ENCODE measurements at places on chromosomes 16 and 17.

DNA sequence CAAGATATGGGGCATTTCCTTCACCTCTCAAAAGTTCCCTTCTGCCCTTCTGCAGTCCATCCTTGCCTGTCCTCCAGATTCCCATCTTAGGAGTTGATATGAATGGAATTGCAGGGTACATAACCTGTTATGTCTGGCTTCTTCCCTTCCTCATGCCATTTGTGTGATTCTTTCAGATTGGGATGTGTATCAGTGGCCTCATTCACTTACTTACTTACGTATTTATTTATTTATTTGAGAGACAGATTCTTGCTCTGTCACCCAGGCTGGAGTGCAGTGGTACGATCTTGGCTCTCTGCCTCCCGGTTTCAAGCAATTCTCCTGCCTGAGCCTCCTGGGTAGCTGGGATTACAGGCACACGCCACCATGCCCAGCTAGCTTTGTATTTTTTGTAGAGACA lies 6.2 kb upstream of the TMEM94 start:
- no peak for DNase-seq

DNA sequence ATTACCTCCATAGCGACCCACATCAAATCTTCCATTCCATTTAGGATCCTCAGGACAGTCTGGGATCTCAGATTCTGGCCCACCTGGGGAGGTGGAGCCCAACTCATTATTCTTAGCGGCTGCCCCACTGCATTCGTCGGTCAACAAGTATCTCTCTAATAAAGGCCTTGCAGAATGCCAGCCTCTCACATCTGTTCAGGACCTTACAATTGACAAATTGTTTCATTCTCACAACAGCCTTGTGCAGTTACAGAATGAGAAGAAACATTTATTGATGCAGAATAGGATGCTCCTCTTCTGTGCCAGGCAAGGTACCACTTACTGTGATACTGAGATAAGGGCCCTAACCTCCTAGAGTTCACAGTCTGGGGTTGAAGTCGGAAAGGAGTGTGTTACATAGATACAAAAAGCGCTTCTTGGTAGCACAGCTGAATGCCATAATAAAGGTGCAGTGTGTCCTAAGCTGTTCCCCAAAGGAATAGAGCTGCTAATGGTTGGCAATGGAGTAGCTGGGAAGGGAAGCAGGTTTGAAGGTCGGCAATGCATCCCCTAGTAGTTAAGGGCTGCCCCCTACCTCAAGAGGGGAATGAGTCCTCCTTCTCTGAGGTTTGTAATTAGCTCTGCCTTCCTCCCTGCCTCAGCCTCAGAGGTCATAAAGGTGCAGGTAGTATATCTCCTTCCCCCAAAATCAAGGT lies 2.3 kb upstream of the MPP2 start:
- DNase-seq, result no peak

- no peak for DNase-seq
Observed at GRCh38 chr16:14454391-14454790, 175.7 kb downstream of the PARN start.

DNA sequence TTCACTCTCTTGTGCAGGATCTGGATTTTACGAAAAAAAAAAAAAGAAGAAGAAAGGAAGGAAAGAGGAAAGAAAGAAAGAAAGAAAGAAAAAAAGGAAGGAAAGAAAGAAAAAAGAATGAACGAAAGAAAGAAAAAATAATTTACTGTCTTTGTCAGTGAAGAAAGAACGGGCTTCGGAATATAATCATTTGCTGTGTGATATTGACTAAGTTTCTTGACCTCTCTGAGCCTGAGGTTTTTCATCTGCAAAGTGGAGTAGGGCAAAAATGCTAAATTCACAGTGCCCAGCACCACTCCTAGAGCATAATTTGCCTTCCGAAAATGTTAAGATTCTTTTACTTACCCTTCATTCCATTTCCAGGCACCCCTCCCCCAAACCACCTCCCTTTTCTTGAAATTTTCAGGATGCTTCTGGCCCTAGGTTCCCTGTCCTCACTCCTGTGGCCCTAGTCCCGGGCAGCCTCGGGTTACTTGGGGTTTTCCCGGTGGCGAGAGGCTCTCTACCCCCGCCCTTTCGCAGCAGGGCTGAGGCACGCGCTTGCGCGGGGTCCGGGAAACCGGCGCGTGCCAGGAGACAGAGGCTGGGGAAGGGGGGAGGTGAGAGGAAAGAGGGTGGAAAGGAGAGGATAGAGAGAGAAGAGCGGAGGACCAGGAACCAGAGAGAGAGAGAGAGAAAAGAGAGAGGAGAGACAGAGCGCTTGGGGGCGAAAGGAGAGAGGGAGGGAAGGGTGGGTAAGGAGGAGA lies at the start of gene CNTNAP1:
Gene CNTNAP1 (plus strand): TSS at position 556 of the 746 bp plus-strand sequence. CDS start 299 bp downstream, outside the sequence.
- no peak for DNase-seq

DNA sequence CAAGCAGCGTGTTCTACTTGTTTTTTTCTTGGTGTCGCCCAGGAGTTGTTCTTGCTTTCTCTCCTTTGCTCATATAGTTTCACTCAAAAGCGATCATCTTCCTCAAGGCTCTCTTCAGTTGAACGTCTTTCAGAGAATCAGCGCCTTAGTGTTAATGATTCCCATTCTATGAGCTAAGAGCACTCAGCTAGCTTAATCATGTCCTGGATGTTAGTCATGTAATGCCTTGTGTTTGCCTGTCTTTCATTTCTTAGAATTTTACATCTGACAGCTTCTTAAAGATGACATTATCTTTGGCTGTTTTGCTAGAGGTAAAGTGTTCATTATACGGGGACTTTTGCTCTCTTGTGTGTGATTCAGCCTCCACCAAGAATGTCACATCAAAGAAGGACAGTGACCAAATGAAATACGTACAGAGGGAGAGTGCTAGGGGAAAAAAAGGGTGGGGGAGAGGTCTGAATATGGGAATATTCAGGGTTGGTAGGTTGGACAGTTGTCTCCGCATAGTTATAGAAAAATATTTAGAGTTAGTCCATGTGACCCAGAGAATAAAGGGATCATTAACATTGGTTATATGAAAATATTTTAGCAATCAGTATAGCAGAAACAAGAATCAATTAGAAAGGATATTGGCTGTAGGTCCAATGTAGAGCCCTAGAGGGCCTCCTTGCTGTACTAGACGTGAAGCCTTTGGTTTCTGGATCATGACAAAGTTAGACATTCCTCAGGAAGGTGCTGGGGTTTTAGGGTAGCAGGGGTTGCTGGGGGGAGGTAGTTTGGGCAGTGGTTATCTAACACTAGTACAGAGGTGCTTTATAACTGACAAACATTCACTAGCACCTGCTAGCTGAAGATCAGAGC lies 31.9 kb upstream of the ANKFN1 start:
- DNase-seq, result no peak

DNA sequence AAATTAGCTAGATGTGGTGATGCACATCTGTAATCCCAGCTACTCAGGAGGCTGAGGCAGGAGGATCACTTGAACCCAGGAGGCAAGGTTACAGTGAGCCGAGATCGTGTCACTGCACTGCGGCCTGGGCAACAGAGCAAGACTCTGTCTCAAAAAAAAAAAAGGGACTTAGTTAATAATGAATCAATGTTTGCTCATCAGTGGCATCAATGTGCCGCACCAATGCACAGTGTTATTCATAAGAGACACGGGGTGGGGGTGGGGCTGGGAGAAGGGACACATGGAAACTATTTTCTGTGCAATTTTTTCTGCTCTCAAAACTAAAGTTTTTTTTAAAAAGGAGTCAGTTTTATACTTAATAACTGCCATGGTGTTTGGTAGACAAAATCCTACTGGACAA lies 6.8 kb upstream of the ATP2C2 start:
- no peak for DNase-seq

DNA sequence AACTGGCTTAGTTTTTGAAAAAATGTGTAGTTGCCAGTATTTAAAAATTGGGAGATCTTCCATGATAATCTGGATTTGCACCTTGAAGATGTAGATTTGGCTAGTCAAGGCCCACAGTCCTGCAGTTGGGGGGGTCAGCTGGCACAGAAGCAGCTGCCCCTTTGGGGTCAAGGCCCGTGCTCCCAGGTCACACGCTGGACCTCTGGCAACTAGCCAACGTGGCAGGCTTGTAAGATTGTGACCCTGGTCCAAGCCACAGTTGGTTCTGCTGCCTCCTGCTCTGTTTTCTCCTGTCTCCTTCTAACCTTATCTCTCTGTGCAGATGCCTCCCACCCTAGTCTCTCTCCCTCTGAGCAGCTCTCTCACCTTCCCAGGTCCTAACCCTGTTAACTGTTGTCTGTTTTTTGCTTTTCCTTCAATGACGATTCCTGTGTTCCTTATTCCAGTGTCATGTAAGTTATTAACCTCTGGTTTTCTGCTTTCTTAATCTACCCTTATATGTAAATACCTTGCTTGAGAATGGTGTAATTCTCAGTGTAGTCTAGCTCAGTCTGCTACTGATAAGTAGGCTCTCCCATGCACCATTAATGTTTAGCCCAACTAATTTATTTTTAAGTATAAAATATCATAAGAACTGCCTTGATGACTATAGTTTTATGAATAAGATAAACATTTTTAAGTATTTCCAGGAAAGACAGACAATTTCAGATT lies 27.9 kb downstream of the CLEC16A start:
- no peak for DNase-seq

- no peak for DNase-seq
Observed at GRCh38 chr17:31627960-31628359, 231.1 kb downstream of the COPRS start.

DNA sequence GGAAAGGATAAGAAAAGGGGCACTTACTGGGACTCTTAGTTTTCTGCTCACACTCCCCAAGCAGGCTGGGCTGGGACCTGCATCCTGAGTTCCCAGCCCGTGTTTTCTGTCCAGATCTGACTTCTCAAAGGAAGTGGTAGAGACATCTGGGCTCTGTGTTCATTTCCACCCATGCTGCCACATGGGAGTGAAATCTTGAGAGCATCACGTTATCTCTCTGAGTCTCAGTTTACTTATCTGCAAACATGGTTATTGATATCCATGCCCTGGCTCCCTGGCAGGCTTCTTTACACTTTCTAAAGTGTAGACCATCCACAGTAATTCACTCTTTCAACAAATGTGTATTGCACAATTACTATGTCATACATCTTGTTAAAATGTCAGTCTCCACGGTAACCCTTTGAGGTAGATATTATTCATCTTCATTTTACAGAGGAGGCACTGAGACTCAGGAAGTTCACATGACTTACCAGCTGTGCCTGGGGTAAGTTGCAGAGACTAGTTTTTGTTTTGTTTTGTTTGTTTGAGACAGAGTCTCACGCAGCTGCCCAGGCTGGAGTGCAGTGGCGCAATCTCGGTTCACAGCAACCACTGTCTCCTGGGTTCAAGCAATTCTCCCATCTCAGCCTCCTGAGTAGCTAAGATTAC lies 3.4 kb downstream of the ZNF688 start:
- DNase-seq, result no peak

DNA sequence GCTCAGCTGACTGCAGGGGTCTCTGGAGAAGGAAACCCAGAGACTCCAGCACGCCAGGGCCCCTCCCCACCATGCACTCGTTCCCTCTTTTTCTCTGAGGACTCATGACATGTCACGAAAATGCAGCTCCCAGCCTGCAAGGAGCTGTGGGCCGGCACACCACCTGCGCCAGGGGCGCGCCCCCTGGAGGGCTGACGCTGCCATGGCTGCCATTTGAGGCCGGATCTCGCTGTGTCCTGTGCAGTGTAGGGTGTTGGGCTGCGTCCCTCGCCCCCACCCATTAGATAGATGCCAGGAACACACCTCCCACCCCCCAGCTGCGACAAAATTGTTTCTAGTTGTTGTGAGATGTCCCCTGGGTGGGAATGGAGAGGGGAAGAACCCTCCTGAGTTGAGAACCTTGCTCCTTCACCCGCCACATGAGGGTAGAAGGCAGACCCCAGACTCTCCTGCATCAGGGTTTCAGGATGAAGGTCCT lies 8.2 kb downstream of the SYNGR2 start:
- peak; percentile 60 for DNase-seq

GRCh38 chr16:54873071-54873470 lies 57.6 kb upstream of the IRX5 start:
- DNase-seq, result no peak

- DNase-seq, result no peak
Observed at GRCh38 chr17:21004016-21004930, 38.5 kb downstream of the USP22 start.

- no peak for DNase-seq
Observed at GRCh38 chr17:63997341-63998048, 656 bp upstream of the PRR29 start.

DNA sequence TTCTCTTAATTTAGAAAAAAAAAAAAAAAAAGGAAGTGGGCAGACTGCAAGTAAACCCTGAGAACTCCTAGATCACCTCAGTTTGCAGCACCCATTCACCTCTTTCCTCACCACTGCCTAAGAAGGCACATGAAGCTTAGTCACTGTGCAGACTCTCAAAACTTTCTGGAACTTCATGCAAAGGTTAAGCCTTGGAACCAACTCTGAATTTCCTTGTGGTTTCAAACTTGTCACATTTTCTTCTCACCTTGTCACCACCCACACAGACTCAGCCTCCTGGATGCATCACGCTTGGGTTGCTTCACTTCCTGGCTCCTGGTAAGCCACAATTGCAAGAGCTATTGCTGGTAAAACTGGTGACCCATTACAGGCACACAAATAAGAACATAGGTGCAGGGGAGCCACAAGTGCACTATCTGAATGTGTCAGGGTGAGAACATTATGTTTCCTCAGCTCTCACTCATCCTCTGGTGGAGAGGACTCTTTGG lies 15.0 kb upstream of the CPD start:
- no peak for DNase-seq

GRCh38 chr17:8320990-8321389 lies 10.9 kb downstream of the ARHGEF15 start:
- no peak for DNase-seq

DNA sequence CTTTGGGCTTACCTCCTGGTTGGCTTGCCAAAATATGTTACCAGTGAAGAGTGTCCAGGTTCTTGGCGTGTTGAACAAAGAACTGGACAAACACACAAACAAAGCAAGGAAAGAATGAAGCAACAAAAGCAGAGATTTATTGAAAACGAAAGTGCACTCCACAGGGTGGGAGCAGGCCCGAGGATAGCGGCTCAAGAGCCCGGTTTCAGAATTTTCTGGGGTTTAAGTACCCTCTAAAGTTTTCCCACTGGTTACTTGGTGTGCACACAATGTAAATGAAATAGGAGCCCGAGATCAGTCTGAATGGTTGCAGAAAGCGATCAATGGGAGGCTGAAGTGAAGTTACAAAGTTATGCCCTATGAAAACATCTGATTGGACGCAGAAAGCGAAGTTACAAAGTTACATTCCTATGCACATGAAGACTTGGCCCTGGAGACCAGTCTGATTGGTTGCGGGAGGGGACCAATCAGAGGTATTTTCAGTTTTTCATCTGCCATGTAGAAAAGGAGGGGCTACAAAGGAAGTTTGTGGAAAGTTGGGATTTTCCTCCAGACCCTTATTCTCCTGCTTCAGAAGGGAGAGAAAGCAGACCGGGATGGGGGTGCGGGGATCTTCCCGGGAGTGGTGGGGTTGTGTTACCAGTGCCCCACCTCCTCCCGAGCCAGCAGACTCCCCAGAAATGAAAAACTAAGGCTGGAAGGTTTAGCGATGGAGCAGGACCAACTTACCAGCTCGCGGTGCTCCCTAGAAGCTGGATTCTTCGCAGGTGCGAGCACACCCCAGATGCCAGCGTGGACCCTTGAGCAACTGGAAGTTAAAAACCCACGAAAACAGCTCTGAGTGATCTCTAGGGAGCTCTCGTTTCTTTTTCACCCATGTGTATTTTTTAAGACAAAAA lies at the start of gene SLFN12:
Gene SLFN12 (minus strand): TSS at position 325 of the 899 bp plus-strand sequence. CDS start 9,472 bp downstream, outside the sequence.
- DNase-seq, result no peak

GRCh38 chr16:90077757-90078578 lies 837 bp upstream of the PRDM7 start:
- no peak for DNase-seq

Data from NCI-H1930 (cell line).